Cerebellum (tissue), 4 donors: ENCODE measurements at places on chromosomes 3 and 15. TPM values are rescaled to one million over a fixed set of nuclear protein-coding genes. Genes with fewer than 3 reads are reported as not detected.

DNA sequence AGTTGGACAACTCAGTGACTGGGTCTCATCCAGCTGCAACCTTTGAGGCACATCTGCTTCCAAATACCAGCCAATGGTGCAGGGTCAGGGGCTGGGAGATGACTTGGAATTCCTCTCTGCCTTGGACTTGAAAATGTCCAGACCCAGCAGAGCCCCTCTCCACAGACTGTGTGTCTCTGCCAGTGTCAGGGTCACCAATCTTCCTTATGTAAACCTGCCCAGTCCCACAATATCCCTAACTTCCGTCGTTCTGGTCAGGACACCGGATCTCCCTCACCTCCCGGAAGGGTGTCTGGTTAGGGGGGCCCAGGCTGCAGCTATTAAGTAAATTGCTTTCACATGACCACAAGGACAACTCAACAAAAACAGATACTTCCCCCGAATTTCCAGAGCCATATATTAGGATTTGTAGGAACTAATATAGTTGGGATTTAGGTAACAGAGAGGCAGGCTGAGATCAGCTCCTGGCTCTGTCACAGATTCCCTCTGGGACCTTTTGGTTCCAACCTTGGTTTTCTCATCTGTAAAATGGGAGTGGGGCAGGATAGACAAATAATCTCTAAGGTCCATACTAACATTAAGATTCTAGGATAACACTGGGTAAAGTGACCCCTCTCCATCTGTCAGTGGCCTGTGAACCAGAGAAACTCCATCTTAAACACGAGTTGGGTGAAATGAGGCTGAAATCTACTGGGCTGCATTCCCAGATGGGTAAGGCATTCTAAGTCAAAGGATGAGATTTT is 30.8 kb downstream of the IGDCC3 start:
- DNase-seq = no peak

SOX14 gene
- total RNA-seq = 0.73 TPM

HCN4 gene
- 5.9 TPM for total RNA-seq

DNA sequence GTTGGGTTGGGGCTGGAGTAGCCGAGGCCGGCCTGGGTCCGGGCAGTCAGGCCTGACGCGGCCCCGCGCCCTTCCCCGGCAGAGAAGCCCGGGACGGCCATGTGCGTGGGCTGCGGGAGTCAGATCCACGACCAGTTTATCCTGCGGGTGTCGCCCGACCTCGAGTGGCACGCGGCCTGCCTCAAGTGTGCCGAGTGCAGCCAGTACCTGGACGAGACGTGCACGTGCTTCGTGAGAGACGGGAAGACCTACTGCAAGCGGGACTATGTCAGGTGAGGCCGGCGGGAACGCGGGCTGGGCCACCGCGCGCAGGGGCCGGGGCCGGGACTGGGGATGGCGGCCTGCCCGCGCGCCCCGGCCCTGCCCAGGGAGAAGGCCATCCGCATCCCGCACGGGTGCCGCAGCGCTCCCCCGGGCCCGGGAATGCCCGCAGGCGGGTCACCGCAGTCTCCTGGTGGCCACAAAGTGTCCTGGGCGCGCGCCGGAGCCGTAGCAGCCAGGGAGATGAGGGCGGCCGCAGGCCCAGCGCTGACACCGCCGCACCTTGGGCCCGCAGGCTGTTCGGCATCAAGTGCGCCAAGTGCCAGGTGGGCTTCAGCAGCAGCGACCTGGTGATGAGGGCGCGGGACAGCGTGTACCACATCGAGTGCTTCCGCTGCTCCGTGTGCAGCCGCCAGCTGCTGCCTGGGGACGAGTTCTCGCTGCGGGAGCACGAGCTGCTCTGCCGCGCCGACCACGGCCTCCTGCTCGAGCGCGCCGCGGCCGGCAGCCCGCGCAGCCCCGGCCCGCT is 1.3 kb downstream of the ISL2 start:
- no peak for DNase-seq

GRCh38 chr15:51128701-51129100 is 34.0 kb upstream of the TNFAIP8L3 start:
- DNase-seq = no peak

ESYT3 gene
- total RNA-seq = 10.0 TPM

GLT8D1 gene
- total RNA-seq = 60.0 TPM

- no peak for DNase-seq
These were observed 27.4 kb upstream of the TJP1 start for GRCh38 chr15:29849716-29850115.
